ENCODE measurements at places on chromosomes 6 and 20.

DNA sequence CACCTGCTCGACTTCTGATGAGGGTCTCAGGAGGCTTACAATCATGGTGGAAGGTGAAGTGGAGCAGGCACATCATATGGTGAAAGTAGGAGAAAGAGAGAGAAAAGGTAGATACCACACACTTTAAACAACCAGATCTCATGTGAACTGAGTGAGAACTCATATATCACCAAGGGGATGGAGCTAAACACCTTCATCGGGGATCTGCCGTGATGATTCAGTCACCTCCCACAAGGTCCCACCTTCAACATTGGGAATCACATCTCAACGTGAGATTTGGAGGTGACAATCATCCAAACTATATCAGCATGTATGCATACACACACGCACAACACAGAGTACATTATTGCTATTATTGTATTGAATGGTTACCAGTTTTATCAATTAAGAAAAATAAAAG, 453.3 kb upstream of the NRSN1 start:
- no peak for DNase-seq

- DNase-seq, result no peak
Measured at GRCh38 chr6:40671694-40672050, 84.5 kb upstream of the LRFN2 start.

DNA sequence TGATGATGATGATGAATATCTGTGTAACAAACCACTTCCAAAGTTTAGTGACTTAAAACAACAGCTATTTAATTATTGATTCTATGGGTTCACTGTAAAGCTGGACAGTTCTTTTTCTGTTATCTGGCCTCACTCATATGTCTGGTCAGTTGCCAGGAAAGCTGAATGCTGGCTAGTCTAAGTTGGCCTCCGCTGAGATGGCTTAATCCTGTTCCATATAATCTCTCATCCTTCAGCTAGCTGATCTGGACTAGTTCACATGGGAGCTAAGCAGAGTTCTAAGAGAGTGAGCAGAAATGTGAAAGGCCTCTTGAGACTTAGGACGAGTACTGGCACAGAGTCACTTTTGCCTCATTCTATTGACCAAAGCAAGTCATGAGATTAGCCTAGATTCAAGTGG, 334.7 kb upstream of the FLRT3 start:
- no peak for DNase-seq

DNA sequence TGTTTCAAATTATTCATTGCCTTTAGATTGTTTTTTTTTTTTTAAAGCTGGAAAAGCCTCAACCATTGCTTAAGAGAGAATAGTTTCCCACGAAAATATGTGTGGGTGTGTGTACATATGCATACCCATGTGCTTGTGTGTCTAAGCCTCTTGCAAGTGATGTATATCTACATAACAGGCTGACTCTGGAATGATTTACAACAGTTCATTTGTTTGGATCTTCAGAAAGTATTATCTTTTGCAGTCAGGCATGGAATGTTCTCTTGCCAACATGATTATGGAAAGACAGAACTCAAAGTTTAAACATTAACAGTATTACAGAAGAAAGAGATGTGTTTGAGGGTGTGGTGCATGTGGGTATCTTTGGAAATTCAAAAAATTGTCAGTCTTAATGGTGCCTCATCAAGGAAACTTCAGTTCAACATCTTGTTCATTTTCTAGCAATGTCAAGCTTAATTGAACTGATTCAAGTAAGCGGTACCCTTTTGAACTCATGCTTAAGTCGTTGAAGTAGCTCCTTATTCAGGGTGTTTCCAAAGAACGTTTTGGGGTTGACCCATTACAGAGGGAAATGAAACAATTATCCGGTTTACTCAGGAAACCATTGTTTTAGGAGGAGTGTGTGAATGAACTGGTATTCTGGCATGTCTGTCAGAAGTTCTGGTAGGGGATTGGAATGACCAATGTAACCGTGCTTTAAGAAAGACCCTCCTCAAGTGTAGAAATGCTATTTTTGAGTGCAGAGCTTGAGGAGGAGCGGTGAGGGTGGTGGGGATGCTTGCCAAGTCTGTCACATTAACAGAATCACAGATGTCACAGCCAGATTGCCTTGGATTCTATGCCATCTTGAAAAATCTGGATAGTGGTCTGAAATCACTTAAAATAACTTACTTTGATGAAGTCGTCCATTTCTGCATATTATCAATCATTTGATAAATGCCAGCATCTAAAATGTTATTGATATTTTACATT, 60.3 kb downstream of the ADGRG6 start:
- DNase-seq, result no peak

All from brain pericyte (primary cell).